ENCODE measurements at places on chromosomes 11 and 22. TPM values are rescaled to one million over a fixed set of nuclear protein-coding genes. Genes with fewer than 3 reads are reported as not detected.

Gene C11orf42
- not detected for total RNA-seq

Gene APOL5
- total RNA-seq, result not detected

Gene PGA4
- total RNA-seq, result not detected

Gene CASP5
- not detected for total RNA-seq

Gene OR52H1
- not detected for total RNA-seq

Gene MS4A12
- not detected for total RNA-seq

Gene CALCA
- not detected for total RNA-seq

Gene RASSF10
- not detected for total RNA-seq

Gene TRIM29
- not detected for total RNA-seq

Gene MUC6
- total RNA-seq, result not detected

Gene PLAAT3
- total RNA-seq, result 55.5 TPM

Gene RRP8
- total RNA-seq, result 10.7 TPM

Gene CHST1
- total RNA-seq, result 64.6 TPM

Gene MMP13
- total RNA-seq, result not detected

Gene SCGB1D2
- not detected for total RNA-seq

Gene MS4A13
- total RNA-seq, result not detected

Gene UCP3
- total RNA-seq, result 0.32 TPM

Measured in epithelial cell of umbilical artery (primary cell).